ENCODE measurements at places on chromosomes 6 and 20. TPM values are rescaled to one million over a fixed set of nuclear protein-coding genes. Genes with fewer than 3 reads are reported as not detected.

The FAM162B gene
- not detected for total RNA-seq

The MOG gene
- not detected for total RNA-seq

The PCIF1 gene
- total RNA-seq, result 27.8 TPM

The CNKSR3 gene
- not detected for total RNA-seq

The CALHM4 gene
- total RNA-seq, result not detected

The NOP56 gene
- total RNA-seq, result 899 TPM

The HEY2 gene
- total RNA-seq, result not detected

The ZSCAN23 gene
- total RNA-seq, result 1.2 TPM

The HSPA12B gene
- total RNA-seq, result not detected

The HAO1 gene
- total RNA-seq, result not detected

The BPIFB1 gene
- total RNA-seq, result not detected

The ERGIC3 gene
- 136 TPM for total RNA-seq

The TAAR5 gene
- not detected for total RNA-seq

The PDCD2 gene
- total RNA-seq, result 139 TPM

The BFSP1 gene
- 0.43 TPM for total RNA-seq

The TPD52L2 gene
- 75.9 TPM for total RNA-seq

The CARMIL1 gene
- 1.4 TPM for total RNA-seq

The HLA-DRA gene
- total RNA-seq, result 14.0 TPM

The ZNF831 gene
- 3.4 TPM for total RNA-seq

The BTN1A1 gene
- total RNA-seq, result not detected

The GPX5 gene
- not detected for total RNA-seq

The COX7A2 gene
- total RNA-seq, result 538 TPM

The XKR7 gene
- total RNA-seq, result not detected

The EDN3 gene
- not detected for total RNA-seq

The BRD2 gene
- 320 TPM for total RNA-seq

The BCL2L1 gene
- total RNA-seq, result 381 TPM

The HLA-DRB5 gene
- total RNA-seq, result 5.1 TPM

The ALDH8A1 gene
- 1.2 TPM for total RNA-seq

The CAGE1 gene
- 0.31 TPM for total RNA-seq

The PRICKLE4 gene
- not detected for total RNA-seq

The KLC4 gene
- 9.5 TPM for total RNA-seq

The C20orf202 gene
- total RNA-seq, result 0.12 TPM

The PGBD1 gene
- total RNA-seq, result 1.8 TPM

Data from activated CD4-positive, alpha-beta T cell treated with anti-CD3 and anti-CD28 coated beads, Interleukin-2, amount 10 ng/mL, durations not matched to agents 24 days and 14 days (primary cell).